ENCODE measurements at places on chromosomes 6 and 20.

GRCh38 chr6:44556046-44556445 is 168.5 kb downstream of the CDC5L start:
- DNase-seq: no peak

DNA sequence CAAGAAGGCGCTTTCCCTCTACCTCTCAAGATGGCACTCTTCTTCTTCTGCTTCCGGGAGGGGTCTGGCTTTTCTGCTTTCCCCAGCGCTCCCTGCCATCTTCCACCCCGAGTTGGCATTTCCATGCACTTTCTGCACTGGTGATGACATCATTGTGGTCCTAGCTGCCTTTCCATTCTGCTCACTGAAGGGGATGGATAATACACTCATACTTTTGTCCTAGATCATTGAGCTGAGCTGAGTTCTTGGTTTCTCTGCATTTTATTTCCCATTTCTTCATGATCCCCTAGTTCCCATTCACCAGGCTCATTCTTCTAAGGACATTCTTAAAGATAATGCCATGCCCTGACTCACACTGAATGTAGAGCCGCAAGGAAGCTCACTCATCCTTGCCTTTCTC is 96.7 kb downstream of the EDN1 start:
- DNase-seq: no peak

DNA sequence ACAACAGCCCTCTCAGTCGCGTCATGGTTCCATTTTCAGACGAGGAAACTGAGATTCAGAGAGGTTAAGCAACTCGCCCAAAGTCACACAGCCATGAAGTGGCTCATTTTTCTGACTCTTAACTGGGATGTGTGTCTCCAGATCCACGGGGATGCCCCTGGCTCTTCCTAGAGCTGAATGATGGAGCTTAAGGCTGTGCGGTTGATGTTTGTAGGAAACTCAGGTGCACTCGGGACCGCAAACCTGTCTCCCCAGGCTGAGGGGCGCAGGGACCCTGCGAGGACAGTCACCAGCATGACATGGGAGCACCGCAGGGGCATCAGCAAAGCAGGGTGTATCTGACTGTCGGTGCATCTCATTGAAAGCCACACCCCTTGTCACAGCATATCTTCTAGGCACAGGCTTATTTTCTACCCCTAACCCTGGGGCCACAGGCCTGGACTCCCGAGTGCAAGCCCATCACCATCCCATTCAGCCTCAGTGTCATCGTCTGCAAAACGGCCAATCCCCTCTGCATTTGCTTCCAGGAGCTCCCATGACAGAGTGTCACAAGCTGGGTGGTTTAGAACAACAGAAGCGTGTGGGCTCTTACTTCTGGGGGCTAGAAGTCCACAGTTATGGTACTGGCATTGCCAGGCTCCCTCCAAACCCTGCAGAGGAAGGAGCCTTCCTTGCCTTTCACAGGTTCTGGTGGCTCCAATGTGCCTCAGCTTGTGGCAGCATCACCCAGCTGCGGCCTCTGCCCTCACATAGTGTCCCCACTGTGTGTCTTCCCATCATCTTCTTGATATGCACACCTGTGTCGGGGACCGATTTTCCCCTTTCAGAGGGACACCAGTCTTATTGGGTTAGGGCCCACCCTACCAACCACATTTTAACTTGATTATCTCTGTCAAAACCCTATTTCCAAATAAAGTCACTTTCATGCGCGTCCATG is 9.9 kb upstream of the ARHGAP40 start:
- DNase-seq: no peak

GRCh38 chr20:14664101-14664500 is 326.7 kb upstream of the FLRT3 start:
- DNase-seq: no peak

DNA sequence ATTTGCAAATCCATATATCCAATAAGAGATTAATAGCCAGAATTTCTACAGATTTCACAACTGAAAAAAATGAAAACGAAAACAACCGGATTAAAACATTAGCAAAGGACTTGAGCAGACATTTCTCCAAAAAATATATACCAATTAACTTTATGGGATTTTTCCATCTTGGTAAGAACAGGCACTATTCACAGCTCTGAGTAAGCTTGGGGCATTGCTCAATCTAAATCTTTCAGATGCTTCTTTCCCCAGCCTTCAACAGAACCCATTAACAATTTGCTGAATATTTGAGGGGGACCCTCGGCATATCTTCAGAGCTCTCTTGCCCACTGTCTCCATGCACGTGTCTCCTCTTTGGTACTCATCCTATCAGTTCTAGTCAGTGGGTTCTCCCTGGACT is 111.7 kb upstream of the CD93 start:
- DNase-seq: no peak

- DNase-seq: no peak
These were observed 16.9 kb downstream of the RREB1 start for GRCh38 chr6:7124636-7125035.

DNA sequence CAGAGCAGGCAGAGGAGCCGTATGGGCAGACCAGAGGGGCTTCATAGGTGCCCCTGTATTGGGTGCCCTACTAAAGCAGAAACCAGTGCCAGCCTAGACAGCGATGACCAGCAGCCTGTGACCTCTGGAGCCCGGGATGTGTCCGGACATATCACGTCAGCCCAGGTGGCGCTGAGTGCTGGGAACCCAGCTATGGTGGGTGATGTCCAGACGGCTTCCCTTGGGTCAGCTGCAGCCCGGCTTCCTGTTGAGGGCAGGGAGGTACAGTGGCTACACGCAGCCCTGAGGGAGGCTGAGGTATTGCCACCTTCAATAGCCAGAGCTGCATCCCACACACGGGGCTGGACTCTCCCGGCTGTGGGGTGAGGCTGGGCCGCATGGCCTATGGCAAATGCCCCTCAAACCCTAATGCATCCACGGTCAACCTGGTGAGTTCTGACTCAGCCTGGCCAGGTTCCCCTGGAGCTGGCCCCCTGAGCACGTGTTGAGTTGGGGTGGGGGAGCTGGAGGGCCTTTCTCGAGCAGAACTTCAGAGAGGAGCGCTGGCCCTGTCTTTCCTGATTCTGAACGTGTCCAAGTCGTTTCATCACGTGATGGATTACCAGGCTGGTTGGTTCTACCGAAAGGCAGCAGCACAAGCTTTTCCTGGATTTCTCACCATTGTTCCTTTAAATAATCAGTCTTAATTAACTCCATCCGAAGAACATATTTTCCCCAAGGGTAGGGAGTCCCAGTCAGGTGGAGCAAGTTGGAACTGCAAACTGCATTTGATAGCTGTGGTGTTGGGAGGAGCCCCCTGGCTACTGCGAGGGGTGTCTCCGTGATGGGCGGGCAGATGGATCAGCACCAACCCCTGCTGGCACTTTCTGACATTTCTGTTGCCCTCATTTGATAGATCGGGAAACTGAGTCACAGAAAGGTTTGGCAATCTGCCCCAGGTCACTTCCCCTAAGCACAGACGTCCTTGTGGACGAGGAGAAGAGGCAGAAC is 7.1 kb upstream of the MYT1 start:
- no peak for DNase-seq

DNA sequence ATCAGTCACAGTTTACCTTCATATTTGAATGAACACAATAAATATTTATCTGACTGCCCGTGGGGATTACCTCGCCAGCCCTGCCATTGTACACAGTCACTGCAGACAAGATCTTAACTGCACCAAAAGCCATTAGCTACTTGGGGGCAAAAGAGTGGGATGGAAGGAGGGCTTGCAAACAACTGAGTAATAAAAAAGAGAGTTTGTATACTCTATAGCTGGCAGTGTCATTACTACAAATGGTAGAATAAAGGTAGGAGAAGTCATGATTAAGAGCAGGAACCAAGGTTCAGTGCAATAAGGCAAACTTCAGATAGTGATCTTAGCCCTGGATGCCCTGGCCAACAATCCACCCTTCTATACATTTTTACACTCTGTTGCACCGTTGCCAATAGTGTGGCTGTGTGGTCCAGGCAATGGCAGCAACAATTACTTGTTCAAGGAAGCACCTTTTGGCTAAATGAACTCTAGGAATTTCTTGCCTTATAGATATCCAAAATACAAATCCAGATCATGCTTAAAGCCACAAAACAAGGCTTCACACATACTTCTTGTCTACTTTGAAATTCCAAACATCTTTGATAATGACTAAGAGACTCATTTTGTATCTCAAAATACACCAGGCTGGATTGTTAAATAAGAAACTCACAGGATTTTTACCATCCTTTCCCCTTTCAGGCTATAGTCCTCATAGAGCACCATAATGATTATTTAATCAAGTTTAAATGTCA is 955.4 kb upstream of the ADGRB3 start:
- no peak for DNase-seq

GRCh38 chr6:156309017-156309416 is 468.2 kb upstream of the ARID1B start:
- DNase-seq: no peak

DNA sequence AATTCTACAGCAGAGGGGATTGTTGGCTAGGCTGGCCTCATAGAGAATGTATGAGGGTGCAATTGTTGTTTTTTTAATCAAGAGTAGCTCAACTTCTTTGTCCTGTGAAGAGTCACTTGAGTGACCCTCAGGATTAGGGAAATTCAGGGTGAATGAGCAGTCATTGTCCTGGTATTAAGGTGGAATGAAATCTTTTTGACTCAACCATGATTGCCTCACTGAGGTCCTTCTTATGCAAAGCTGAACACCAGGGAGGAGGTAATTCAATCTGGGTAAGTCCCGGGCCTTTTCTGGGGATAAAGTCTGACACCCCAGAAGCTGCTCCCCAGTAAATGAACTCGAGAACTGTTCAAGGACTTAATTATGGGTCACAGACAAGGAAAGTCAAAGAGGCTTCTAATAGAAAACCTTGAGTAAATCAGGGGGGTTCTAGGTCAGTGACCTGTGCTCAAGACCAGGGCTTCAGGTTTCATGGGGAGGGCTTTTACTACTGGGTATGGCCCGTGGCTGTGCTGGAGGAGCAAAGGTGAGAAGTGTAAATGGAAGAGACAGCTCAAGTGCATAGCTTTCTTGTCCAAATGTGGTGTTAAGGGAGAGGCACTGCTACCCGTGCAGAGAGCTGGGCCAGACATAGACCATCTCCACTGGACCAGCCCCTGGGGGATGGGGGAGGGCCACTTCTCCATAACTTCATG is 25.3 kb upstream of the ZBTB24 start:
- DNase-seq: no peak

DNA sequence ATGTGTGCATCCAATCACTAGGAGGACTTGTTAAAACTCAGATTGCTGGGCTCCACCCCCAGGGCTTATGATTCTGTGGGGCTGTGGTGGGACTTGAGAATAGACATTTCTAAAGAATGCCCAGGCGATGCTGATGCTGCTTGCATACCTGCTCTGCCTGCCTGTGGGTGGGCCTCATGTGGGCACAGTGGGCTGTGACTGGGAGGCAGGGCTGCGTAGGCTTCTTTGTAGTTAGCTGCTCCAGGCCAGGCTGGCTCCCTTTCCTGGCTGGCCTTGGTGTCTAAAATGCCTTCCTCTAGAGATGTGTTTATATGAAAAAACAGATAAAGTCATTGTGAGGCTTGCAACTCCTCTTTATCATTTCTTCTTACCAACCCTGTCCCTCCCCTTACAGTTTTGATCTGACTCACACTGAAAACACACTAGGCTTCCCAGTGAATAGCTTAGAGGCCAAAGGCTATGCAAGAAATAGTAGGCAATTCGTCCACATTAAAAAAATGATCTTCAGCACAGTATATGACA is 495.5 kb upstream of the MAP3K7 start:
- DNase-seq: no peak

DNA sequence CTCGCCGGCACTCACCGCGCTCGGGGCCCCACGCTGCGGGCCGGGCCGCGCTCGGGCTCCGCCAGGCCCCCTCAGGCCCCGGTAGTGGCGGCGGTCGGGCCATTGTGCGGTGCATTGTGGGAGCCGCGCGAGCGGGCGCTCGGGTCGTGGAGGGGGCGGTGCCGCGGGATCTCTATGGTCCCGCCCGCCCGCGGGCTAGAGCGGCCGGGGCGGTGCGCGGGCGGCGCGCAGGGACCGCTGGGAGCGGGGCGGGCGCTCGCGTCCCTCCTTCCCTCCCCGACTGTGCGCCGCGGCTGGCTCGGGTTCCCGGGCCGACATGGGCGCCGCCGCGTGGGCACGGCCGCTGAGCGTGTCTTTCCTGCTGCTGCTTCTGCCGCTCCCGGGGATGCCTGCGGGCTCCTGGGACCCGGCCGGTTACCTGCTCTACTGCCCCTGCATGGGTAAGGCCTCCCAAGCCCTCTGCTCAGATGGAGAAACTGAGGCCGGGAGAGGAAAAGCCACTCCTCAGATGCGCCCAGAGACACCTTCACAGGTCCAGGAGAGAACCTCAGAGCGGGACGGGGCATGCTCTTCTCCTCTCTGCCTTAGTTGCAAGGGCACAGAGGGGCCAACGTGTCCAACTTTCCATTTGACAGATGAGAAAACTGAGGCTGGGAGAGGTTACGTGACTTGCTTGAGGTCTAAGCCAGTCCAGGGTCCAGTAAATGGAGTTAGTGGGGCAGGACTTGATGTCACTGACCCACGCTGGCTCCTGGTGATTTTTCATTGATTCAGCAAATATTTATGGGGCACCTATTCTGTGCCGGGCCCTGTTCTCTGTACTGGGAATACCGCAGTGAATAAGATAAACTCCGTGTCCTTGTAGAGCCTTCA is at the start of the genes PLAGL2 and POFUT1:
Gene PLAGL2, minus strand, starts transcription at position 118 of the 873 bp plus-strand sequence. CDS start 5,565 bp downstream, outside the sequence.
Gene POFUT1, plus strand, starts transcription at position 255 of the 873 bp plus-strand sequence. Its CDS starts 62 bp downstream, at position 317.
- DNase-seq: peak; percentile 96

GRCh38 chr20:41181567-41181966 is 44.2 kb downstream of the PLCG1 start:
- peak; percentile 54 for DNase-seq

DNA sequence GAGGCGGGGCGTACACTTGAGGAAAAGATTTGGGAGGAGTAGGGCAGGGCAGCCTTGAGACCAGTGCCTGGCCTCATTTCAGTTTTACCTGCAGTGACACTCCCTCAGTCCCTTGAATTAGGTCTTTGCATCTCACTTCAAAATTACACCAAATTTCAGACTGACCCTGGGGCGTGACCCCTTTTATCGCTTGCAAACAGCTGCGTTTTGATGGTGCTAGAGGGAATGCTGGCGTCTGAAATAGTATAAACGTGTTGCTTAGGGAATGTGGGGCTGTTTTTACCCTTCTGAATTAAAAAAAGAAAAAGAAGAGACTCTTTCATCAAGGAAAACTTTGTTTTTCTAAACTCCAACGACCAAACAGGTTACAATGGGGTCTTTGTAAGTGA is 21.0 kb downstream of the COL9A1 start:
- DNase-seq: no peak

- DNase-seq: no peak
These were observed 16.0 kb downstream of the SLA2 start for GRCh38 chr20:36629719-36630681.

DNA sequence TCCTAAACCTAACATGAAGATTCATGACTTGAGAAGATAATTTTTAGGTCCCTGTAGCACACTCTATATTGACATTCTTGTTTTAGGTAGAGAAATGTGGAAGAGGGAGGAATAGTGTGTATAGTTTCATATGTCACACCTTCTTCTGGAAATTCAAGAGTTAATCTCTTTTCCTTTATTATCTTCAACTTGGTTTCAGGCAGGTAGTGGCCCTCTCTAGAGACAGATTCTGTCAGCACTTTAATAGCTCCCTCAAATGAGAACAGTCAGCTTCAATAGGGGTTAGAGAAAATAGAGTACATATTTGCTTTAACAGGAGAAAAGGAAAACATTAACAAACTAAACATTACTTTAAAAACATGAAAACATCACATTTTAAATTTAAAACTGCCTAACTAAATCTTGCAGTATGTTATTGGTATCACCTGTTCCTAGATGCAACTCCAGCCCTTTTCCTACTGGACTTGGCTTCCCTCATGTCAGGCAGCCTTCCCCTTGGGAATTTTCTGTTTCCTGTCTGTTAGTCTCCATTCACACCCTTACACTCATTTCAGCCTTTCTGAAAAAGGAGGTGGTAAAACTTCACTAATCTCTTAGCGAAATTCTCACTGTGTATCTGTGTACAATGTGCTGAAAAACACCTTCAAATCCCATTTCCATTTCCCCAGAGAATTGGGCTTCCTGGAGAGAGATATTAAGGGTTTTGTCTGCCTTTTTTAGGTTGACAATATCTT is 192.3 kb upstream of the RNF217 start:
- no peak for DNase-seq
